Activated T-cell treated with anti-CD3 and anti-CD28 coated beads for 1 hour (primary cell): ENCODE measurements at places on chromosomes 11 and 22.

DNA sequence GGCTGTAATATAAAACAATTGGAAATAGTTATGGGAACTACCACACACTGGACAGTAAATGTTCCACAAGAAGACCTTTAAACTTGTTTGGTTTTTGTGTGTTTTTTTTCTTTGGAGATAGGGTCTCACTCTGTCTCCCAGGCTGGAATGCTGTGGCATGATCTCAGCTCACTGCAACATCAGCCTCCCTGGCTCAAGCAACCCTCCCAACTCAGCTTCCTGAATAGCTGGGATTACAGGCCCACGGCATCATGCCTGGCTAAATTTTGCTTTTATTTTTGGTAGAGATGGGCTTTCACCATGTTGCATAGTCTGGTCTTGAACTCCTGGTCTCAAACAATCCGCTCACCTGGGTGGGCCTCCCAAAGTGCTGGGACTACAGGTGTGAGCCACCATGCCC is 121.0 kb downstream of the MPPED2 start:
- DNase-seq: no peak

GRCh38 chr11:91115116-91115515 is 892.3 kb upstream of the CHORDC1 start:
- DNase-seq: no peak

GRCh38 chr11:14378171-14378570 is 19.2 kb upstream of the RRAS2 start:
- DNase-seq: no peak

GRCh38 chr22:48757581-48757980 is 1070.1 kb downstream of the BRD1 start:
- no peak for DNase-seq

DNA sequence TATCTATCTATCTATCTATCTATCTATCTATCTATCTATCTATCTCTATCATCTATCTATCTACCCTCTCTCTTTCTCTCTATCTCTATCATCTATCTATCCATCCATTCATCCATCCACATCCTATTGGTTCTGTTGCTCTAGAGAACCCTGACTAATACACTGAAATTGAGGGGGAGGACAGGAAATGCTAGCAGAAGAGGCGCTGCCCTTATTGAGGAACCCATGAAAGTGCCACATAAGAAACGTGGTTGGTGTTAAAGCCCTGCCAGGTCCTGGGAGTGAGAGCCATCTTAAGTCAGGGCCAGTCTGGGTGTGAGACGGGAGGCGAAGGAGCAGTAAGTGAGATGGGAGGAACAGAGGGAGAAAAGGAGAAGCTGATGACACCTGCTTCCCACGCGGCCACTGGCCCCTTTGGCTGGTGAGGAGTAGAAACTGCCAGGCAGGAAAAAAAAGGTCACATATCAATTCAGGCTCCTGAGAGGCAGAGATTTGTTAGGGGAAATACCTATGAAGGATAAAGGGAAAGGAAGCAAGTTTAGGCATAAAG is 87.9 kb upstream of the PLET1 start:
- DNase-seq: no peak

DNA sequence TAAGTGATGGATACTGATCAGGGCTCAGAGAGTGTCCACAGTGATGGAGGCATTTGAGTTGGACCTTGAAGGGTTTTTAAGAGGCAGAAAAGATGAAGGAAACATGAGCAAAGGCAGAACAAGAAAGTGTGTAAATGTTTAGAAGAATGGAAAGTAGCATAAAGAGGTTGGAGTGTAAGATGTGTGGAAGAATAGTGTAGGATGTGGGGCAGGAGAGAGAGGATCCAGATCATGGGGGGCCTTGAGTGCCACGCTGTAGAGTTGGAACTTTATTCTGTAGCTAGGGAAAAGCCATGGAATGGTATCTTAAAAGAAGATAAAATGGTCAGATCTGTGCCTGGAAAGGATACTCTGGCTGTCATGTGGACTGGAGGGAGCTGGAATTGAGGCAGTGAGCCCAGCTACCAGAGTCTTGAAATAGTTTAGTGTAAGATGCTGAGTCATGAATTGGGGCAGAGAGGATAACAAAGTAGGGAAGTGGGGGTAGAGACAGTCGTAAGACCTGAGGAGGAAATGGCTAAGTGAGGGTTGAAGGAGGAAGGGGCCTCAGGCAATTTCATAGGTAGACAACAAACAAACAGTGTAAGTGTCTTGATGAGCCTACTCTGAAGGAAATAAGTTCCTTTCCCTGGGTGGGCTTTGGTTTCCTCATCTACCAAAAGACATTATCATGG is 6.7 kb downstream of the KCNE3 start:
- DNase-seq: no peak

GRCh38 chr11:67516806-67517205 is 6.4 kb downstream of the CABP2 start:
- no peak for DNase-seq

- DNase-seq: no peak
Observed at GRCh38 chr11:32713496-32713895, 81.0 kb downstream of the CCDC73 start.

DNA sequence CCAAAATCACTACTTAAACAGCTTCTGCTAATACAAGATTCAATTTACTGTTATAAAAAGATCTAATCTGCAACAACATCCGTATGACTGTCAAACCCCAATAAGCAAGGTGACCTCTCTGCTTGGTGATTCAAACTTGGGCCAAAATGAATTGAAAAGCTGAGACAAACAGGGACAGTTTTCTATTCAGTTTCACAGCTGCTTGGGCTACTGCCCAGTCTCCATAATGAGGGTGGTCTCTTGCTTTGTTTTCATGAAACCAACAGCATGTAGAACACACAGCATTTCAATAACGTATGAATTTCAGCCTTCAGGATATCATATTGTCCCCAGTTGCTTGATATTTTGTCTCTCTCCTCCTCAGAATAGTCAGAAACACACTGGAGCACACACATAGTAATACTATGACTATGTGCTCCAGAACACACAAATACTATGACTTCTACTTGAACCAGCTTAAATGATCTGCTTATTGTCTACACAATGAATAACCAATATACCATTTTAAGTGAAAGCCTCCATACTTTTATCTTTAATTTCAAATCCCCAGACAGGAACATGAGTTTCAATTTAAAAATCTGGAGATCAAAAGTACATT is 285.0 kb downstream of the TTC28 start:
- DNase-seq: no peak

GRCh38 chr11:47591764-47592163 is 2.4 kb downstream of the C1QTNF4 start:
- no peak for DNase-seq

DNA sequence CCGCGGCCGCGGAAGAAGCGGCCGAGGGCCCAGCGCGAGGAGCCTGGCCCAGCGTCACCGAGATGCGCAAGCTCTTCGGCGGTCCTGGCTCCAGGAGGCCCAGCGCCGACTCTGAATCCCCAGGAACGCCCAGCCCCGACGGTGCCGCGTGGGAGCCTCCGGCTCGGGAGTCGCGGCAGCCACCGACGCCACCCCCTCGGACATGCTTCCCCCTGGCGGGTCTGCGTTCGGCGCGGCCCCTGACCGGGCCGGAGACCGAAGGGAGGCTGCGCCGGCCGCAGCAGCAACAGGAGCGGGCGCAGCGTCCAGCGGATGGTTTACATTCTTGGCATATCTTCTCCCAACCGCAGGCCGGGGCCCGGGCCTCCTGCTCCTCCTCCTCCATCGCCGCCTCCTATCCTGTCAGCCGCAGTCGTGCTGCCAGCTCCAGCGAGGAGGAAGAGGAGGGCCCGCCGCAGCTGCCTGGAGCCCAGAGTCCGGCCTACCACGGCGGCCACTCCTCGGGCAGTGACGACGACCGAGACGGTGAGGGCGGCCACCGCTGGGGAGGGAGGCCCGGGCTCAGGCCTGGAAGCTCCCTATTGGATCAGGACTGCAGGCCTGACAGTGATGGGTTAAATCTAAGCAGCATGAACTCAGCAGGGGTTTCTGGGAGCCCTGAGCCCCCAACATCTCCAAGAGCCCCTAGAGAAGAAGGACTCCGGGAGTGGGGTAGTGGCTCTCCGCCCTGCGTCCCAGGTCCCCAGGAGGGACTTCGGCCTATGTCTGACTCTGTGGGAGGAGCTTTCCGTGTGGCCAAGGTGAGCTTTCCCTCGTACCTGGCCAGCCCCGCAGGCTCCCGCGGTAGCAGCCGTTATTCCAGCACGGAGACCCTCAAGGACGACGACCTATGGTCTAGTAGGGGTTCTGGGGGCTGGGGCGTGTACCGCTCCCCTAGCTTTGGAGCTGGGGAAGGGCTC is 1.2 kb downstream of the ARHGEF17 start:
- DNase-seq: no peak

GRCh38 chr11:107819361-107820014 is 39.1 kb downstream of the SLC35F2 start:
- DNase-seq: no peak

DNA sequence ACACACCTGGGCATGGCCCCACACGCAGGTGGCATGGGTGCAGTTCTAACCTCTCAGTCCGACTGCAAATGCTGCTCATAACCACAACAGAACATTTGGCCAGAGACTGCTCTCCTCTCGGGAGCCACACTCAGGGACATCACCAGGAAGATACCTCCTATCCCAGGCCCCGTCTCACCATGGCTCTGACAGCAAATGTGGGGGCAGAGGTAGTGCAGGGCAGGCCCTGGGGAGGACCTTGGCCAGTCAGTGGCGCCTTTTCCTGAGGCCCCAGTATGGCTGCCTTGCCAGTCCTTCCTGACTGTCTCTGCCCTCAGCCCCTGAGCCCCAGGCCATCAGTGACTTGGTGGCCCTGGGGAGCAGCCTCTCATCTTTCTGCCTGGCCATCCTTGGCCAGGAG is 2.8 kb downstream of the KRTAP5-6 start:
- no peak for DNase-seq

- DNase-seq: no peak
Observed at GRCh38 chr11:134138376-134138775, 69.5 kb downstream of the JAM3 start.

DNA sequence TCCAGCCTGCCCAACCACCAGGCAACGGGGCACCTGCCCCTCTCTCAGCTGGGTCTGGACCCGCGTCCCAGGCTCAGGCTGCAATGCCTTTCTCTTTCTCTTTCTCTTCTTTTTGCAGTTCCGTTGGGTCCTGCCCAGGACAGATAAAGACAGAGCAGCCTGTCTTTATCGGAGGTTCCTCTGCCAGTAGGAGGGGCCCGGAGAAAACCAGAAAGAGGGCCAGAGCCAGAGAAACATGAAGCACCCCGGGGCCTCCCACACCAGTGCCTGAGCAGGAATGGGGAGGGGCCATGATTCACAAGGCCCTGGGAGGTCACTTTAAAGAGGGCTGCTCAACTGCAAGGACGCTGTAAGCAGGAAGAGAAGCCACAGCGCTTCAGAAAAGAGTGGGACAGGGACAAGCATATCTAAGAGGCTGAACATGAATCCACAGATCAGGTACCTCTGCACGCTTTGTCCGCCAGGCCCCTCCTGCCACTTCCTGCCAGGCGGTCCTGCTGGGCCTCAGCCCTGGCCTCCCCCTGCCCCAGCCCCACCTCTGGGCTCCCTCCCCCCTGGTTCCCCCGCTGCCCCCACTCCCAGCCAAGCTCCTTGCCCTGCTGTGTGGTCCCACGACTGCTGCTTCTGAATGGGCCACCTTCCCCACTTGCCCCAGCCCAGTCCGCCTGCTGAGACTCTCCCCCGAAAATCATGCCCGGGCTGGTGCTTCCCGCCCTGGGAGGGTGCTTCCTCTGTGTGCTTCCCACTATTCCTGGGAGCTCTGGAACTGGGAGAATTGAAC is at the start of gene APOBEC3C:
TSS of gene APOBEC3C (plus strand) at position 316 of the 781 bp plus-strand sequence. CDS start at position 422, 106 bp downstream.
- peak; percentile 60 for DNase-seq
